ENCODE measurements at places on chromosomes 12 and 14.

- no peak for DNase-seq
These were observed 73.2 kb upstream of the PSMA6 start for GRCh38 chr14:35218963-35219362.

DNA sequence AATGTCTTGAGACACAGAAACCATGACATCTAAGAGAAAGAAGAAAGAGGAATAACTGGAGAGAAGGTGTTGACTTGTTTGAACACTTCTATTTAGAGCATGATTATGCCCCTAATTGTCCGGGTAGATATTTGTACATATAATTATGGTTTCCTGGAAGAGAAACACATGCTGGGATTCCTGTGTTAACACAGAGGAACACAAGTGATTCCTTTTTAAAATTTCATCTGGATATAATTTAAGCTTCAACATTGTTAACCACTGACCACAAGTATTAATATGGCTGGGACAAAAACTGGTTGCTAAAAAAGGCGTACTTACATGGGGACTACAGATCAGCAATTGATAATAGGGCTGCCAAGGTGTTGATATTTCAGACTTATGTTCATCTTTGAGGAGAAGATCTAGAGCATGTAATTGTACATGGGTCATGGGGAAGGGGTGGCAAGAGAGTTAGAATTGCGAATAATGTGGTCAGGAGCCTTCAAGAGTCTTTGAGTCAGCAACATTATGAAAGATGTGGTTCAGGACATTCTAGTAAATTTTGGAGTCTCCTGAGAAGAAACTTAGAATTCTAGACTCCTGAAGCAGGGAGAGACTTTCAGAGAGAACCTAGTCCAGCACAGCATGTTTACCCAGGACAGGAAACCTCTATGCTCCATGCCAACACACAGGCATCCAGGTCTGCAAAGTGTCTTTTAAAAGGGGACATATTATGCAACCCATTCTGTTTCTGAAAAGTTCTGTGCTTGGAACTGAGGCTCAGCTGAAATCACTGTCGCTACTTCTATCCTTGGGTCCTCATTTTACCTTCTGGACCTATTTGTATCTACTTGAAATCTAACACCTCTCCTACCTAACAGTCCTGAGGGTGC is 56.5 kb downstream of the SLC38A1 start:
- no peak for DNase-seq

DNA sequence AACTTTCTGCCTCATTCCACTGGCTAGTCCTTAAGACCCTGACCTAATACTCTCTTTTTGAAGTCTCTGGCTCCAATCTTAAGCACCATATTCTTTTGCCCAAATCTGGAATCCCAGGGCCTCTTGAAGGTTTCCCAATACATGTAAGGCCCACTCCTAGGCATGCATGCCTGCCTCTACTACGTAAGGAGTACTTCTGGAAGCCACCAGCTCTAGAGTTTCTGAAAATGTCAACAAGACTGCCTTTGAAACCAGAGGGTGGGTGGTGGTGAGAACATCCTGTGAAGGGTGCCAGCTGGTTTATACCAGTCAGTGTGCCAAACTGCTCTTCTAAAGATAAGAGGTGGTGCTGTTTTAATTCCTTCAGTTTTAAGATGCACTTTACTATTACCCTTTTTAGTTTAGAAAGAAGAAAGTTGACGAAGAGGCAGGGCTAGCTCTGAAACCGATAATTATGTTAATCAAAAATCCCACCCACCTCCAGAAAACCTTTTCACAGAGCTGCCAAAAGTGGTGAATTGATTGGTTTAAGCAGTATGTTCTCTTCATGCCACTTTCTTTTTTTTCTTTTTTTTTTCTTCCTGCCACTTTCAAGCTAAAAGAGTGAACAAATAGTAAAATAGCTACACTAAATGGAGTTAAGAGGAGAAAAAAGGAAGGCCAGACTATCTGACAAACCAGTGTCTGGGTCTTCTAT is 8.7 kb upstream of the WDR89 start:
- no peak for DNase-seq

DNA sequence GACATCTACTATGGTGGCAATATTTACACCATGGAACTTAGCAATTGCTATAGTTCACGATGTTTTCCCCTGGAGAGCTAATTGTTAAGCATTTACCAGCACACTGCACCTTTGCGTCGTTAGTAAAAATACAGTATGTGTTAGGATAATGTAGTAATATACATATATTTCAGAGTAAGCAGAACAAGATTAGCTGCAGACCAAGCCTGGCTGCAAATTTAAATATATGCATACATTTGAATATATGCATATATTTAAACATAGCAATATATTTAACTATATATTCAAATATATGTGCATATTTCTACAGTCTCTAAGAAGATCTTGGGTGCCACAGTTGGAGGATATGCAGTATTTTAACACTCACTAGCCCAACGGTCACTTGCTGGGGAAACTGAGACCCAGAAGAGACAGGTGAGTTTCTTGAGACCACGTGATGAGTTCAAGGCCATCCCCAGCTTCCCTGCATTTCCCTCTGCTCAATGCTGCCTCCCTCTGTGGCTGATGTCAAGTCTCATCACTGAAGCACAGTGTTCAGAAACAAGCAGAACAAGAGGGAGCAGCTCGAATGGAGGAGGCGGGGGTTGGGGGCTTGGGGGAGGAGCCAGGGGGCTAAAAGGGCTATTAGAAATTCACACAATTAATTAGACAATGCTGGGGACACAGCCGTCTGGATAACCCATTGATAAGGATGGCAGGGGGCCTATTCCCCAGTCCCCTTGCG is 708.0 kb downstream of the MED13L start:
- DNase-seq = no peak

GRCh38 chr14:44109036-44109435 is 398.0 kb downstream of the FSCB start:
- no peak for DNase-seq

DNA sequence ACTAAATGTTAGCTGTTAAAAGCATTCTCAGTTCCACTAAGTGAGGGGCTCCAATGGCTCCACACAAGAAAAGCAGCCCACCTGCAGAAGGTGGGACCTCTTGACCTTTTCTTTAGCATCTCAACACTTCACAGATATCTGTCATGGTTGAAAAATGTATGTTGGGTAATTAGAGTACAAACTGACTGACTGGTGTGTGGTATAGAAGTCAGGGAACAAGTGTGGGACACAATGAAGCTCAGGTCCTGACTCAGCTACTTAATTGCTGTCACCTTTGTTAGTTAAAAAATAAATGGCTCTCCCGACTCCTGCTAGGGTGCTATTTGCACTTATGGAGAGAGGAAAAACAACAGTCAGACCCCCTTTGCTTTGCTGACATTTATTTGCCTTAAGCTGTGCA is 299.0 kb downstream of the TTC6 start:
- no peak for DNase-seq

DNA sequence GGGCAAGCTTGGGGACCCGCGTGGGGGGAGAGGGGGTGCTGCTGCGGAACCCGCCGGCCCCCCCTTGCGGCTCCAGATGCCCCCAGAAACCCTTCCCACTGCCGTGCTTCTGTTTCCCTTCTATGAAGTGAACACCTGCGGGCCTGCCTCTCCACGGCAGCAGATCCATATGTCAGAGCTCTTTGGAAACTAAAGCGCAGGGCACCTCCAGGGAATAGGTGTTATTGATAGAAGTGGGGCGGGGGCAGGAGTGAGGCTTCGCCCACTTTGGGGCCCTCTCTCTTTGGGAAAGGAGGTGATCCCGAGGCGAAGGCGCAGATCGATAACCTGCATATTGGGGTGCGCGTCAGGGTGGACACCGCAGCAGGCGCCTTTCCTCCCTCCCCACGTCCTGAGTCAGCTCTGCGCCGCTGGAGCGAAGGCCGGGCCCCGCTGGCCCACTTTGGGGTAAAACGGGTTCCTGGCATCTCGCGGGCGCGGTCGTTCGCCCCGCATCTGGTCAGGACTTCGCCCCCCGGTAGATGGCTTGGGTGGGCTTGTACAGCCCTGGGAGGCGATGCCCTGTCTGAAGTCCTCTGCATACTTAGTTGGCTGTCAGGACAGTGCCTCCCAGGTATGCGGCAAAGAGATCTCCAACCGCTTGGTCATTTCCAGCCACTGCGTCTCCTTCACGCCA is 524 bp downstream of the KMT5A start:
- peak; percentile 38 for DNase-seq

GRCh38 chr14:54599966-54600716 is 33.2 kb downstream of the SAMD4A start:
- DNase-seq = no peak

DNA sequence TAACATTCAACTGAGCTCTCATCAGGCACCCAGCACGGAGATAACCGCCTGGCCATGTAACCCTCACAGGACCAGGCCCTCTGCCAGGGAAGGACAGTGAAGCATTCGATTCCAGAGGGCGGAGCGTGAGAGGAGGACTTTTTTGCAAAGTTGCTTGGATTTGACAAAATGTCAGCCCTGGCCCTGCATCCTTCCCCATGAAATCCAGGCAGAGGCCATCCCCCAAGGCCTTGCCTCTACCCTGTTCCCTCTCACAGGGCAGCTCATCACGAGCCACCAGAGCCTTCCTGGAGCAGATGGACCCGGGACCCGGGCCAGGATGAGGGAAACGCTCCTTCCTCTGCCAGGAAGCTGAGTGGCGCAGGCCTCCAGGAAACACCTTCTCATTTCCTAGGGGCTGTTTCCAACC is 17.0 kb downstream of the CAMKK2 start:
- peak; percentile 80 for DNase-seq

GRCh38 chr12:2039034-2039433 is 13.8 kb upstream of the CACNA1C start:
- no peak for DNase-seq

DNA sequence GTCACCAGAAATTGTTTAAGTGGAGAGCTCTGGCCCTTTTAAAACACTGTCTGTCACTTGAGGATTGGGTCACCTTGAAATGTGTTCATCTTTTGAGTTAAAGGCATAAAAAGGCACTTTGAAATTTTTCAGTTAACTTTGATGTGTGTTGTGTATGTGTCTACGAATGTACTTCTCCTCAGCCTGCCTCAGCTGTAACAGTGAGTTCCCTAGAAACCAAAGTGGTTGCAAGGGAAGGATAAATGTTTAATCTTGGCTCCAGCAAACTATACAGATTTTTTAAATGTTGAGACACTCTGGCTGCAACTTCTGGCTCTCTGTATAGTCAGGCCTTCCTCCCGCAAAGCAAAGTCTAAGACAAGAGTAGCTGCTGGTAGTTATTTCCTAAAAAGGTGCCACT is 8.3 kb downstream of the DERA start:
- DNase-seq = no peak

DNA sequence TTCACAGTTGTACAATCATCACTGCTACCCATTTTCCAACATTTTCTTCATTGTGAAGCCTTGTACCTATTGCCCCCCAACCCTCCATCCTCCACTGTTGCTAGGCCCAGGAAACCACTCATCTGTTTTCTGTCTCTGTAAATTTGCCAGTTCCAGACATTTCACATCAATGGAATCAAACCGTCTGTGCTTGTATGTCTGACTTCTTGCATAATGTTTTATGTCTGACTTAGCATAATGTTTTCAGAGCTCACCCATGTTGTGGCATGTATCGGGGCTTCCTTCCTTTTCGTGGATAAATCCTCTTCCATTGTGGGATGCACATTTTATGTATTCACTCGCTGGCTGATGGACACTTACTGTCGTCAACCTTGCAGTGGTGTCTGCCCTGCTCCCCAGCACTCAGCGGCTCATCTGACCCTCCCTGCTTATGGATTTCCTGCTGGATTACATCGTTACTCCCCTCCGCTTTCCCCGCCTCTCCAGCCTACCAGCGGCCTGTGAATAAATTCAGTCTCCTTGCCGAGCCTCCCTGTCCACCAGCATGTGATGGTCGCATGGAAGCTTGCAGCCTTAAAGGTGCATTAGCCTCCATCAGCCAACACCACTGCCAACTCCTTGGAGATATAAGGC is 727.6 kb upstream of the TMEM132C start:
- DNase-seq = no peak

- DNase-seq = no peak
These were observed 69.7 kb downstream of the WASHC3 start for GRCh38 chr12:101992091-101992490.

- DNase-seq = no peak
These were observed 38.1 kb downstream of the CORO1C start for GRCh38 chr12:108693186-108693730.

DNA sequence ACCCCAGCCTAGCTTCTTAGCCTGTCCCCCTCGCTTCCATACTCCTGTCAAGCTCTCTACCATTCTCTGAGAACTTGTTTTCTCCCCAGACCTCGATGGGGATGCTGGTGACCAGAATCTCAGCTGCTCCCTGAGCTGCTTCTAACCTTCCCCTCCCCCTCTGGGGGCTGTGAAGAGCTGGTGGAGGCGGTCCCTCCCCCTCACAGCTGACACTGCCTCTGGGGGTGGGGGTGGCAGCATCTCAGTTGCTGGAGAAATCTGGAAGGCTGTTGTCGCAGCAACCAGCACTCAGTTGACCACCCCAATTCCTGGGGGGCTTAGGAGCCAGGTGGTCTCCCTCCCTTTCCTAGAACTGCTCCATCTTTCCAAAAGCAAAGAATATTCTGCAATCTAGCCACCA is 4.7 kb downstream of the PPP1R1A start:
- no peak for DNase-seq

- DNase-seq = no peak
These were observed 8.3 kb upstream of the RNASE4 start for GRCh38 chr14:20676072-20676471.

- peak; percentile 67 for DNase-seq
These were observed 55.9 kb downstream of the DYNC1H1 start for GRCh38 chr14:102020058-102020971.

- DNase-seq = peak; percentile 30
These were observed 49.9 kb downstream of the HELB start for GRCh38 chr12:66352197-66352596.

- no peak for DNase-seq
These were observed 118.4 kb downstream of the PPHLN1 start for GRCh38 chr12:42444192-42444943.

DNA sequence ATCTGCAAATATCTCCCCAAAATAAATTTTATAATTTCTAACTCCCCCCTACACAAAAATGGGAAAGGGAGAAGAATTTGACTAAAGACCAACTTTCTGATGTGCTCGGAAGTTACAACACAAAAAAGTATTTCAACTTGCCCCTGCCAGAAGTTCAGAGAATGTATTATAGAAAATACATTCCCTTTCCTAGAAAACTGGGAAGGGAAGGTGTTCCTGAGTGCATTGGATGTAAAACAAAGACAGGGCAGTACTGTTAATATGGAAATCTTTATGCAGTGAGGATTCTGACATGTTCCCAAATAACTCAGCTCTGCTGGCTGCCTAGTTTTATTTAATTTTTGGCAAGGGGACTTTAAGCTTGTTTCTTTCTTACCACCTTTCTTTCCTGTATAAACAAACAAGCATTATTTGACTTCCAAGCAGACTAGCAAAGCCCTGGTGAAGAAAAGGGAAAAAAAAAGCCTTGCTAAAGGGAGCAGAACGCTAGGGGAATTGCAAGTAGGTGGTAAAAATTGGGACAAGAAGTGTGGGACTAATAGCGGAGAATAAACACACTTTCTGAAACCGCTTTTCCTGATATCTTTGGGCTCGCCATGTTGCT is 124.1 kb downstream of the STXBP6 start:
- DNase-seq = no peak

GRCh38 chr12:132503618-132504204 is 13.8 kb downstream of the FBRSL1 start:
- no peak for DNase-seq
